ENCODE measurements at places on chromosomes 2 and 18.

DNA sequence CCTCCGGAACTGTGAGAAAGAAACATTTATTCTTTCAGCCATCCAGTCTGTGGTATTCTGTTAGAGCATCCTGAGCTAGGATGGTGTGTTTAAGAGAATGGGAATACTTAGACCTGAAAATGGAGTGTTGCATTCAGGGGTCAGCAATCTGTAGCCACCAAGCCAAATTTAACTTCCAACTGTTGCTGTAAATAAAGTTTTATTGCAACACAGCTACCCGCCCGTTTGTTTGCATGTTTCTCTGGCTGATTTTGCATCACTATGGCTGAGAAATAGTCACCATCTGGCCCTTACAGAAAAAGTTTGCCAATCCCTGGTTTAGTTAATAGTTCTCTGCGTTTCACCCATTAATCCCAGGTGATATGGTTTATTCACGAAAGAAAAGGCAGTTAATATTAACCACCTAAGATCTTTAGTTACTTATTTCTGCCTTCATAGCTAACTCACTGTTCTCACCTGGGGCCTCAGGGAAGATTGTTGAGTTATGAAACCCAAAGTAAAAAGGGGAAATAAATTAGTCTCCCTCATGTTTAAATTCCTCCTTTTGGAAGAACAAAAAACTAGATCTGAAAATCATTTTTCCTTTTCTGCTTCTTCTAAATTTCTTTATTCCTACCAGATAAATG, 9.5 kb upstream of the CYS1 start:
- no peak for DNase-seq

DNA sequence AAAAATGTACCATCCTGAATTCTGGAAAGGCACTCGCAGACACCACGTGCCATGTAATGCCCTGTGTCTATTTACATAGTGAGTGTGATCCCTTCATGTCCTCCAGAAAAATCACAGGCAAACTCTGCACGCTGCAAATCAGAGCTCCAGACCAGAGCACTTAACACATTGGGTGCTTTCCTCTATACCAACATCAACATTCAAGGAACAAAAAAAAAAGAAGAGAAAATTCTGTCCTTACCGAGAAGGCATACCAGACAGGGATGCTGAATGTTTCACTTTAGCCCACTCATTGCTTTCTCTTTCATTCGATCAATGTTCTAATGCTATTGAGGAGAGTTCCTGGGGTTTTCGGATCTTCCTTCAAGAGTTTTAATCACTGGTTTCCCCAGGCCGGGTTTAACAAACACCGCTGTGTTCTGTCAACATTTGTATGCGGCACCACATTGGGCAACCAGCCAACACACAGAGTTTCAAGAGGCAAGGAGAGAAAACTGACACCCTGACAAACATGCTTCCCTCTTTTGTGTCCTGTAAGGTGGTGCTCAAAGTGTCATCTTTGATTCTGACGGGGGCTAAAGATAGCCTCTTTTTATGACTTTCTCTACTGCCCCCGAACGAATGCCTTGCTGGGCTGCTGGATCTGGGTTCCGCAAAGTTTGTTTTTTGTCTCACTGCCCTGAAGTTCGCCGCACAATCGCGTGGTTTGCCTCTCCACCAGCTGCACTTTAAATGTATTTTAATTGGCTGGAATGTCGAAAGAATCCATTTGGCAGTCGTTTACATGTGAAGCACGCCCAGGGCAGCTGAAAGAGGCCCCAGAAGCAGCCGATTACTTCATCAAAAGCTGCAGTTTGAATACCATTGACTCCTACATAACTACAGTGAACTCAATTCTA, 106.4 kb upstream of the NCKAP5 start:
- DNase-seq = no peak

DNA sequence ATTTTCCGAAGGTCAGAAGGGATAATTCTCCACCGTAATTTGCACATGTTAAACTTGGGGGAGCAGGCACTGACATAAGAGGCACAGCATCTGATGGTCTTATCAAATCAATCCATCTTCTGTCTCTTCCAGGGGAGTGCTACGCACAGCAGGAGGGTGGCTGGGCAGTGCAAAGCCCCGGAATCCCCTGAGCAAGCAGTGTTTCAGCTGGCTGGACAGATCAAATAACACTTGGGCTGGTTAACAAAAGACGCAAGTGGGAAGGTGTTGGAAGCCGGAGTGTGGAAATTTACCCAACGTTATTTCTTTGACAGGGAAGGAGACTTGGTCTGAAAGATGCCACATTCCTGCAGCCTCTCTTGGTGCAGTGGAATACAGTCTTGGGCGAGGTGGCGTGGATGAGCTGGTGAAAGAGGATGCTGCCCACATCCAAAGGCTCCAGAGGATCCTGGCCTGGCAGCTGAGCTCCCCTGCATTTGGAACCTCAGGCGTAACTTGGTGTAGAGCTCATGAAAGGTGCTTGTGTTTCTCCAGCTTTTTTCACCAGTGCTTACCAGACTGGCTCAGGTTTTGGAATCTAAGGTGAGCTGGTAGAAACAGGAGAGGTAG, 103.0 kb downstream of the MAPK4 start:
- no peak for DNase-seq

DNA sequence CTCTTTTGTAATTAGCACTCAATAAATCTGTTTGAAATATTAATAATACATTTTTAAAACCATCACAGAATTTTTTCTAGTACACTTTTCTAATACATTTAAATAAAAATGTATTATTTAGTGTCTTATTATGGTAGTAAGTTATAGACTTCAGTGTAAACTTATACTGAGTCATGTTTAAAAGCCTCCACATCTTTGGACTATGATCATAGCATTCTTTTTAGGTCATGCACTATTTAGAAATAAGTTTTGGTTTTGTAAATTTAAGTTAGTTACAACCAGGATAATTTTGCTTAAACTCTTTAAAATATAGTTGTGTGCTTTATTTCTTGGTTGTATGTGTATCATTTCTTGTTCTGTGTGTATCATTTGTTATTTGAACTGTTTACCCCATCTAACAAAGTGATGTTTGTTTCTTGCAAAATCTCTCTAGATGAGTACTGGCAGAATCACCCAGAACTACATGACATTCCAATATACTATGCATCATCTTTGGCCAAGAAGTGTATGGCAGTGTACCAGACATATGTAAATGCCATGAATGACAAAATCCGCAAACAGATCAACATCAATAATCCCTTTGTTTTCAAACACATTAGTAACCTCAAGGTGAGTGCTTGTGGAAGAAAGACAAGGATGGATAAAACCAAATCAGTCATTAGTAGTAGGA, 16.7 kb downstream of the CPSF3 start:
- no peak for DNase-seq

- no peak for DNase-seq
Measured at GRCh38 chr2:42659609-42660008, 91.2 kb downstream of the MTA3 start.

- DNase-seq = peak; percentile 75
Measured at GRCh38 chr18:55589625-55590291, 1.8 kb upstream of the TCF4 start.

- no peak for DNase-seq
Measured at GRCh38 chr18:62287781-62288664, 37.1 kb upstream of the TNFRSF11A start.

GRCh38 chr2:171389780-171390179, 44.0 kb downstream of the METTL8 start:
- no peak for DNase-seq

GRCh38 chr2:101559551-101559950, 84.6 kb upstream of the RFX8 start:
- DNase-seq = no peak

DNA sequence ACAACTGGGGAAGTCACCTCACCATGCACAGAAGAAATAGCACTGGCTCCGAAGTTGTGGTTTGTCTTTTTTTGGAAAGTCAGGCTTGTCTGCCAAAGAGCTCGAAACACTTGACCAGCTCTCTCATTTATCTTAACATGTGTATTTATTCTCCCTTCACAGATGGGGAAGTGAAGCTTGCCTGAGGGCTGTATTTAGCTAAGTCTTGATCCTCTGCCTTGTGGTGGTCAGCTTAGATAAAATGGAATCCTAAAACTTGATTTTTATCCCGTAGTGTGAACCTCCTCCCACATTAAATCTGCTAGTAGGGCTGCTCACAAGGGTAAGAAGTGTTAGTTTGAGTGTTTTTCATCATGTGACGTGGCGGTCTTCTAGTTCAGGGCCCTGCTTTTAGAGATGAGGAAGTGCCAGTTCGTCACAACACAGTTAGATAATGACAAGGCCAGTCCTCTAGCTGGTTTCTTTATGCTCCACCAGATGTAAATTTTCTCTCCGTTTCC, 89.7 kb downstream of the TMEM247 start:
- DNase-seq = peak; percentile 81

- no peak for DNase-seq
Measured at GRCh38 chr2:141844231-141844630, 286.6 kb downstream of the LRP1B start.

DNA sequence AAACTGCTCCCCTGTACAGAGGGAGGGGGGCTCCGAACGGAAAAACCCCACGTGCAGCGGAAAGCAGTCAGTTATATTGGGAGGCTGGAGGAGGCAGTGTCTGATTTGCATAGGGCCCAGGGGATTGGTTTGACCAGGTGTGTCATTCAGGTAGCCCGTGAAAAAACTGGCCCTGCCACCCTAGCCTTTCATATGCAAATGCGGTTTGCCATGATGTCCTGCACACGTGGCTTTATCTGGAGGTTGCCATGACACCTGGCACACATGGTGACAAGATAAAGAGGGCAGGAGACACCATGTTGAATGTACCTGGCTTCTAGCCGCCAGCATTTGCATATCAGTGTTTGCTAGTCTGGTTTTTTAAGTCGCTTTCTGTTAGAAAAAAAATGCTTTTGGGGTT, 20.5 kb downstream of the SLC25A52 start:
- no peak for DNase-seq

- DNase-seq = no peak
Measured at GRCh38 chr2:176692533-176692932, 423.3 kb downstream of the MTX2 start.

GRCh38 chr18:76962851-76963250, 140.5 kb downstream of the ZNF236 start:
- peak; percentile 4 for DNase-seq

DNA sequence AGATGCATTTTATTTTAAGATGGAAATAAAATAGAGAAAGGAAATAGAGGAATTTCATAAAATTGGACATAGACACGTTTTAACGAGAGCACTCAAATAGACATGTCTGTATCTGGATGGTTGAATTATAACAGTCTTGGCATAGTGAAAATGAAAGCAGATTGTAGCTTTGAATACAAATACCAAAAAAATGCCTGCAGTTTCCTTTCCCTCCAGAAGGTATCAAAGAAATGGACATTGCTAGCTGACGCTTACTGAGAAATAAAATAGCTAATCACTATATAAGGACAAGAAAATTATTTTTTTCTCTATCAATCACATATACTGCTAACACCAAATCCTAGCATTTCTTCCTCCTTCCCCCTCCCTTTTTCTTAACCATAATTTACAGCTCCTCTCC, 11.4 kb upstream of the MAPRE2 start:
- peak; percentile 60 for DNase-seq

DNA sequence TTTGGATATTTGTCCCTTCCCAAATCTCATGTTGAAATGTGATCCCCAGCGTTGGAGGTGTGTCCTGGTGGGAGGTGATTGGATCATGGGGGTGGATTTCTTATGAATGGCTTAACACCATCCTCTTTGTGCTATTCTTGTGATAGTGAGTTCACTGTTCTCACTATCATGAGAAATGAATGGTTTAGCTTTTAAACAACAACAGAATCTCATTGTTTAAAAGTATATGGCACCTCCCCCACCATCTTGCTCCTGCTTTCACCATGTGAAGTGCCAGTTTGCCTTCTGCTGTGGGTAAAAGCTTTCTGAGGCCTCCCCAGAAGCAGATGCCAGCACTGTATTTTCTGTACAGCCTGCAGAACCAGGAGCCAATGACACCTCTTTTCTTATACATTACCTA, 38.1 kb downstream of the KIAA1328 start:
- DNase-seq = no peak

- DNase-seq = no peak
Measured at GRCh38 chr2:206887745-206888144, 51.6 kb upstream of the CPO start.

- peak; percentile 14 for DNase-seq
Measured at GRCh38 chr18:49510393-49511115, 23.5 kb upstream of the C18orf32 start.

GRCh38 chr18:9506046-9506792, 30.9 kb downstream of the RALBP1 start:
- DNase-seq = no peak

DNA sequence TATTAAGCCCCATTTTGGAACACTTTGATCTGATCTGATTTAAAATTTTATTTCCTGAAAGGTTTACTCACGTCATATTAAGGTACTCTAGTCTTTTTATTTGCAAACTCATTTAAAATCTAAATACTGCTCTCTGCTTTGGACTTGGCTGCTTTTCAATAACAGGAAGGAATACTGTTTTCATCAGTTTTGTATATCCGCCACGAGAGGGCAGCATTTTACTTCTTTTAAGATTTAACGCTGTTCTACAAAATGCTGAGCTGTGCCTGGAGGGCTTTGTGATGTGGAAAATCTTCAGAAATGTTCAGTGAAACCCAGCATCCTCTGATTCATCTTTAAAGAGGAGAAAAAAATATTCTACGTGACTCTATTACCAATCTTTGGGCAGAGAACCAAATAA, 37.5 kb upstream of the SLC38A11 start:
- DNase-seq = peak; percentile 78

DNA sequence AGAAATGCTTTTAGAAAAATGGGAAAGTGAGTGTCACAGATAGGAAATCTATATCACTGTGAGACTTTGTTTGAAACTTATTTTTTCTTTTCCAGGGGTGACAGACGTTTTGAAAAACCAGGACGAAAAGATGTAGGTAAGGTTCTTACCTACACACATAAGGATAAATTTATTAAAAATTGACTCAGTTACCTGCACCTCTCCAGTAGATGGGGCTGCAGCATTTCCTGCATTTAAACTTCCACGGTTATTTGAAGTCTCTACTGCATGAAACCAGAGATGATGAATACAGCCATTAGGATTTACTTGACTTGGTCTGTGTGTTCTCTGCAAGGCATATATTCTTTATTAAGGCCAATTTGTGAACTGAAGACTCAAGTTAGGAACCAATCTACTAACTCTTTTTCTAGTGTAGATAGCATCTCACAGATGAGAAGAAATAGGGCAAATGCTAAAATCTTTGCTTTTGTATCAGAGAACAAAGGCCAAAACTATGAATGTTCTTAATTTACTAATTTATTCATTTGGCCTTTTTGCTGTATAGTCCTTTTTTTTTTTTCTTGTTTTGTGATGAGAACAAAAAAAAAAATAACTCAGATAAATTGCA, 15.0 kb downstream of the KCNJ13 start:
- no peak for DNase-seq

- DNase-seq = no peak
Measured at GRCh38 chr2:11980809-11981208, 234.4 kb downstream of the LPIN1 start.
